ENCODE measurements at places on chromosomes 7 and 10. TPM values are rescaled to one million over a fixed set of nuclear protein-coding genes. Genes with fewer than 3 reads are reported as not detected.

DNA sequence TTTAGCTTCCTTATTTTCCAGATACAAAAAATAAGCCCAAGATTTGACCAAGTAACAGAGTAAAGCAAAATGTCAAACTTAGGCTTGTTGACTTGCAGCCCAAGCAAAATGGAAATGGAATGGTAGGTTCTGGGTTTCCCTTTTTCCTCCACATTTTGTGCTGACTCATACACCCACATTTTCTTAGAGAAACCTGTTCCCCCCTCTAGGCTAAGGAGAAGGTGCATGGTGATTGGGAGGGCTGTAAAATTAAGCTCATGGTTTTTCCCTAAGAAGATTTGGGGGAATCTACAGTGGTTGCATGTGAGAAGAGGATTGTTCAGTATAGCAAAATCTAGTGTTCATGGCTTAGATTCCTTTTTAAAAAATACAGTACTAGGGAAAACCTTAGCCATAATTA lies 127.4 kb downstream of the ARL4A start:
- H3K27me3 ChIP-seq: no peaks in the 10 kb centered on the region
- no peaks in the 10 kb centered on the region for H3K4me1 ChIP-seq
- no peak overlapping the region for H3K4me3 ChIP-seq
- no peaks in the 10 kb centered on the region for H3K36me3 ChIP-seq
- no peak overlapping the region for H3K27ac ChIP-seq

GRCh38 chr10:5776881-5777197 lies 36.4 kb downstream of the GDI2 start:
- H3K36me3 ChIP-seq: peaks cover 80% of the 10 kb centered on the region
- H3K4me3 ChIP-seq: no peak overlapping the region

DNA sequence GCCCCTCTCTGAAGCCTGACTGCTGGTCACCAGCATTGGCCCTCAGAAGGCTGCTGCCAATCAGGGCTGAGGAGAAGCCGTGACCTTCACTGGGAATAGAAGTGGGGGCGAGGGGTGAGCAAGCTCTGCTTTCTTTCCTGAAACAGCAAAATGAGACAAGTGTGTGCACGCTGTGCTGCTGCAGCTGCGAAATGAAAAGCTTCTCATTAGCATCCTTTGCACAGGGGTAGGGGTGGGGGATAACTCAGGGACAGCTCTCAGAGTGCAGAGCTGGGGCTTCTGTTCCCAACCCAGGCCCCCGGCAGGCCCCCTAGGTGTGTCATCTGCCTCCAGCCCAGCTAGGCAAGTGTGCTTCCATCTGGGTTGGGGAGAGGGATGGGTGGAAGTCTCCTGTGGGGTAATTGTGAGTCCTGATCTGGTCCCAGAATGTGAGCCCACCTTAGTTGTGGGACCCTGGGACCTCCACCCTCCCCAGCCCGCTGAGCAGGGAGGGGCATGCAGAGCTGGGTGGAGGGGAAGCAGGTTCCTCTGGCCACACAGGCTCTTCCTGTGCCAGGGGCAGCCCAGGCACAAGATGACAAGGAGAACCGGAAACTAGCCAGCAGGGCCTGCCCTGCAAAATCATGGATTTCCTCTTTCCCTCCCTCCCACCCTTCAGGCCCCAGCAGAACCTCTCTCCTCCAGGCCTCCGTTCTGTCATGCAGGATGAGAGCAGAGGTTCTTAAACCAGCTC lies 22.2 kb downstream of the ZNF467 start:
- DNase-seq: no peak
- H3K36me3 ChIP-seq: no peaks in the 10 kb centered on the region
- H3K4me3 ChIP-seq: no peak overlapping the region
- no peaks in the 10 kb centered on the region for H3K4me1 ChIP-seq
- H3K27me3 ChIP-seq: peaks cover 1% of the 10 kb centered on the region

GPR37 gene
- not detected for total RNA-seq

- H3K27me3 ChIP-seq: no peaks in the 10 kb centered on the region
- no peak overlapping the region for H3K4me3 ChIP-seq
- DNase-seq: no peak
These were observed 97.6 kb downstream of the PTN start for GRCh38 chr7:137245890-137246289.

GAD2 gene
- total RNA-seq: not detected

Measured in activated CD4-positive, alpha-beta memory T cell treated with anti-CD3 and anti-CD28 coated beads, Interleukin-2, amount 10 ng/mL, durations not matched to agents 7 days and 5 days (primary cell).